ENCODE measurements at places on chromosomes 7 and 10.
A peak's percentile ranks its signal among the peaks of the same experiment; 100 is the strongest.

DNA sequence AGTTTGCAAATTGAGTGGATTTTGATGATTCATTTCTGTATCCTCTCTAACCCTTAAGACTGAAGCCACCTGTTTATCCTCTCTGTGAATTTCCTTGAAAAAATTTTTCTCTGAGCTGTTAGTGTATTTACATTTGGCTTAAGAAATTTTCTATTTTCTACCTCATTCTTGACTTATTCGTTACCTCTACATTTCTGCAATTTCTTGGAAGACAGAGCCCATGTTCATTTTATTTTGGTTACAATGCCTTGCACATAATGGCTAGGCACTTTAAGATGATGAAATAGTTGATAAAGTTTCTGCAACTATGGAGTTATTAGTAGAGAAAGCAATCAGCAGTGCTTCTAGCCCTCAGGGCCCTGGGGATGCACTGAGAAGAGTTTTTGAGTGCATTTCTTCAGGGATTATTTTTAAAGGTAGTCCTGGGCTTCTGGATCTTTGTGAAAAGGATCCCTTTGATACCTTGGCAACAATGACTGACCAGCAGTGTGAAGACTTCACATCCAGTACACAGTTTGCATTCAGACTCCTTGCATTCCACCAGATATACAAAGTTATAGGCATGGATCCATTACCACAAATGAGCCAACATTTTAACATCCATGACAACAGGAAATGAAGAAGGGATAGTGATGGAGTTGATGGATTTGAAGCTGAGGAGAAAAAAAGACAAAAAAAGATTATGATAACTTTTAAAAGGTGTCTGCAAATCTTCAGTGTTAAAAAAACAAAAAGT, 68.2 kb downstream of the CH25H start:
- DNase-seq: no peak

DNA sequence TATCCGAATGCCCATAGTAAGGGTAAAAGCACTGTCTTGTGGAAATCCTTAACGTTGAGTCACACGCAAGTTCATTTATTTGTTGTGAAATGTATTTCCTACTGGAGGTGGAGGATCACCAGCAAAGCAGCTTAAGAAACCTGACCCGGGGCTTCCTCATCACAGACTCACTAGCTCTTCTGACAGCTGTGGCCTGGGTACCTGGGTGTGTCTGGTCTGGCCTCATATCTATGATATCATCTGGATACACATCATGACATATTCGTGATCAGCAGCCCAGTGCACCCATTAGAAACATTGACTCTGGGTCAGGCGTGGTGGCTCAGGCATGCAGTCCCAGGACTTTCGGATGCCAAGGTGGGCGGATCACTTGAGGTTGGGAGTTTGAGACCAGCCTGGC, 8.8 kb downstream of the DRGX start:
- DNase-seq: no peak

- no peak for DNase-seq
Observed at GRCh38 chr10:129094861-129095260, 372.2 kb upstream of the MGMT start.

GRCh38 chr10:90286941-90287340, 570.9 kb downstream of the HTR7 start:
- DNase-seq: no peak

GRCh38 chr10:45473126-45473525, 99.1 kb downstream of the ALOX5 start:
- no peak for DNase-seq

DNA sequence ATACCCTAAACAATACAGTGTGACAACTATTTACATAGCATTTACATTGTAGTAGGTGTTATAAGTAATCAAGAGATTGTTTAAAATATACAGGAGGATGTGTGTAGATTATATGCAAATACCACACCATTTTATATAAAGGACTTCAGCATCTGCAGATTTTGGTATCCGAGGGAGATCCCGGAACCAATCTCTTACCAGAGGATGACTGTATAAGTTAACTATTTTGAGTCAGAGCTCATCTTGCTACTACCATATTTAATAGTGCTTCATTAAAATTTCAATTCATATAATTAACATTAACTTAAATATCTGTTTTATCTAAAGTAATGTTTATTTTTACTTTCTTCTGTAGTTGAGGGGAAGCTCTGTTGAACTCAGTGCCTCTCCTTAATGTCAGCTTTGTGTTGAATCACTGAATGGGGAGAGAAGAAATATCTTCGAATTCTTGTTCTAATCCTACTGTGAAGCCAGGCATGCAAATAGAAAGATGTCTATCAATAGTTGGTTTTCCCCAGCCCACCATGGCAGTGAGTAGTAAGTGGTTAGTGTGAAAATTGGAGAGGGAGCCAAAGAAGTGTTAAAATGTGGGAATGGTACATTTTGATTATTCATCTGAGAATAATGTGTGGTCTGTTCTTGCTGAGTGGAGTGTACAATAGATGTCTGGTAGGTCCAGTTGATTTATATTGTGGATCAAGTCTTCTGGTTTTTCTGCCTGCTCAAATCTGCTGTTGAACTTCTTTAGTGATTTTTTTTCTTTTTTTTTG, 90.1 kb upstream of the CYP26C1 start:
- DNase-seq: no peak

- DNase-seq: no peak
Observed at GRCh38 chr10:78616125-78616695, 452.6 kb upstream of the ZMIZ1 start.

GRCh38 chr10:12927896-12928295, 73.6 kb downstream of the CCDC3 start:
- DNase-seq: no peak

DNA sequence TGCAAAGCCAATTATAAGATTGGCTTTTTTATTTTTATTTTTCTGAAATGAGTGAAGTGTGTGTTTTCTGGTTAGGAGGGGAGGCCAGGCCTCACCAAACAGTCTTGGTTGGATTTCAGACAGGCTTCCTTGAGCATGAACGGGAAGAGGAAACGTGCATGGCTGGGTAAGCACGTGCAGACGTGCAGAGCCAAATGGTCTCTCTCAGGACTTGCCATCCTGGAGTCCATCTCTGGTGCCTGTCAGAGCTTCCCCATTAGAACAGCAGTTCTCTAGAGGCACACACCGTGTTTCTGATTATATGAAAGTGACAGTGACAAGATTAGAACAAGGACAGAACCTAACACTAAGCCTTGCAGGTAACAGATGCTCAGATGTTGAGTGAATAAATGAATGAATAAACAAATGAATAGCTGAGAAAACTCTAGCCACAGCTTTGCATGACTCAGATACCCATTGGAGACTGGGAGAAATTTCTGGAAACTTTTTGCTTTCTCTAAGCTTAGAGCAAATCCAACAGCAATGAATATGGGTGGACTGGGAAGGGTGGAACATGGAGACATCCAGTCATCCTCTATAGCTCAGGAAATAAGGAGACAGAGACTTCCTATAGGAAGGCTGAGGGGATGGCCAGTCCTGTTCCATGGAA, 11.8 kb upstream of the CALD1 start:
- no peak for DNase-seq

- no peak for DNase-seq
Observed at GRCh38 chr7:1407892-1408291, 51.4 kb downstream of the MICALL2 start.

- DNase-seq: no peak
Observed at GRCh38 chr10:32971536-32972091, 13.6 kb upstream of the ITGB1 start.

- peak; percentile 16 for DNase-seq
Observed at GRCh38 chr10:73159038-73159648, 8.7 kb downstream of the ECD start.

DNA sequence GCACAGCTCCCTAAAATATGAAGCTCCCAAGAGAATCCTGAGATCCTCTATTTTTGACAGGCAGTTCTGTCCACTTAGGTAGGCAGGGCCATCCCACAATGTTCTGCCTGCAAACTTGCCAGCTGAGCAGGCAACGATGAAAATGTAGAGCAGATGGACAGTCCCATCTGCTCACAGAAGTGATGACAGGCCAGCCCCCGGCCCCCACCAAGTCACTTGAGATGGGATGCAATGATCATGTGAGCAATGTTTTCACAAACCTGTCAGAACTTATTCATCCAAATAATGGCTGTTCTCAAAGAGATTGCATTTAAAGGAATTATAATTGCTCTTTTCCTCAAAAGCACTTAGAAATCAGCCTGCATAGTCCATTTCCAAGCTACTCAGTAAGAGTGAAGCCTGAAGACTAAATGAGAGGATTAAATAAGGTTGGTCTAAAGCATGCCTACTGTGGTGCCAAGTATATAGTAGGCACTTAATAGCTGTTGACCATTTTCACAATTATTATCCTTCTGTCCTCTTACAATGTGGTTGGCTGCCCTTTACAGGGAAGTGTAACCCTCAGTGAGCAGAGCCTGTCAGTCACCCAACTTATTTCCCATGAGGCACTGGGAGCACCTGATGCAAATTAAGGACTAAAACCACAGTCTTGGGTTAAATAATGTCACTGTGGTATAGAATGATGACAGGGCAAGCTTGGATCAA, 301.2 kb downstream of the FGFR2 start:
- DNase-seq: no peak

DNA sequence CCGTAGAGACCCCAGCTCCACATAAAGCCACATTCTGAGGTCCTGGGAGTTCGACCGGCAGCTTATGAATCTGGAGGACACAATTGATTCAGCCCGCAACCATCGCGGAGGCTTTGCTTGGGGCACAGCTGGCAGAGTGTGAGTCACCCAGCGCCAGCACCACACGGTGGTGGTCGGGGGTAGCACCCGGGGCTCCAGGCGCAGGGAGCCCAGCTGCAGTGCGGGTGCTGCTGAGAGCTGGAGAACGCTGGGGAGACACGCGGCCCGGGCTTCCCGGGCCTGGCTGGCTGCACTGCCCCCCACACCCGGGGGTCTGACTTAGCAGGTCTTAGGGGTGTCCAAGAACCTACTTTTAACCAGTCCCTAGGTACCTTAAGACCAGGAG, 87.9 kb downstream of the PAXIP1 start:
- DNase-seq: no peak

DNA sequence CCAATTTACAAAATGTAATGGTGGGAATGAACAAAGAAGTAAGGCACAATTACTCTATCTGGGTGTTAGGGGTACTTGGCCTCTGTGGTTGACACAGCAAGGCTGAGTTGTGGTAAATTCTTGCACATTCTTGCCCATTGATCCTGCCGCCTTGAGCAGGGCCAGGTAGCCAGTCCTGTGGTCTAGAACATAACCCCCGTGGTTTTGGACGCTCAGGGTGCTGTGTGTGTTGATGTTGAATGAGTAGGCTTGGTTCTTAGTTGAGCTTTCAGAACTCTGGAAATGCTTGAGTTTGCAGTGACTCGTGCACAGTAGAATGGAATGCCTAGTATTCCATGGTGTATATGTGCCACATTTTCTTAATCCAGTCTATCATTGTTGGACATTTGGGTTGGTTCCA, 42.3 kb upstream of the CDHR3 start:
- DNase-seq: no peak

DNA sequence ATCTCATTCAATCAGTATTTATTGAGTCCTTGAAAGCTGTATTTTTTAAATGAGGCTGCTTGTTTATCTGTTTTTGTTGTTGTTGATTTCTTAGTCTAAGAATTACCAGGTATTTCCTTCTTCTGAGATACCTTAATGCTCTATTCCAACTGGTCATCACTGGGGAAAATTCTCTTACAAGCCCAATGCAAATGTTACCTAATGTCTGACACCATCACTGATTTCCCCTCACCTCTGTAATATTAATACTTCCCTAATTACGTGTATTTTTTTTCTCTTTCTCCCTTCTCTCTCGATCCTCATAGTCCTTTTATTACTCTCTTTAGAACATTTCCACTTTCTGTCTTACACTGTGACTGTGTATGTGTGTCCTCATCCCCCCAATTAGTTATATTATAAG, 13.9 kb downstream of the HDAC9 start:
- no peak for DNase-seq

- DNase-seq: no peak
Observed at GRCh38 chr7:80044796-80045195, 89.8 kb upstream of the GNAI1 start.

GRCh38 chr7:108335269-108335918, 120.8 kb downstream of the NRCAM start:
- DNase-seq: no peak

- no peak for DNase-seq
Observed at GRCh38 chr7:25870574-25870973, 281.4 kb upstream of the NFE2L3 start.

DNA sequence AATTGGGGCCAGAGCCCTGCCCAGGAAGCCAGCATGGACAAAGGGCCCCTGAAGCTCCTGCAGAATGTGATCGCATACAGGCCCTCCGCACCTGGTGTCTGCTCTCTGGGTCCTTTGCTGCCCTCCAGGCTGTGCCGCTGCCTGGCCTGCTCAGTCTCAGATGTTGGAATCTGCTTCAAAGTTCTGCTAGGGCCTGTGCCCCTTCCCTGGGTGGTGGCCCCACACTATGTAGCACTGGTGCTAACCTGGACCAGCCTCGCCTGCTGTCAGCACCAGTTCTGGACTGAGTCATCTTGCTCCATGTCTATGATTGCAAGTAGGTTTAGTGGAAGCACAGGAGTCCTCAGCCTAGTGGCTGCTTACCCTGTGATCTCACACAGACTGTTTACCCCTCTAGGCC, 6.3 kb downstream of the MAT1A start:
- no peak for DNase-seq

DNA sequence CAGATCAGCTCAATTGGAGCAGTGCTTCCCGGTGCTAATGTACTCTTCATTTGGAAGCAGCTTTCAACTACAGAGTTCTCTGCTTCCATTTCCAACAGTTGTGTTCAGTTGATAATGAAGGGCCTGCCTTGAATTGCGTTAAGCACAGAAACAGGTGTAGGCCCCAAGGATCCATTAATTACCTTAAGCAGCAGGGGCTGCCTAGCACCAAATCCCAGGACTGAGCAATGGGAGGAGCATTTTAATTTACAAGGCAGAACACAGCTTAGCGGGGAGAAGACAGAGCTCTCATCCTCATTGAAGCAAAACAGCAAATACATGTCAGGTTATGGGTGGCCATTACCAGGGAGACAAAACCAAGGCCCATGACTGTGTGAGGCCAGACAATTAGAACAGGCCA, 349.6 kb downstream of the TFEC start:
- no peak for DNase-seq

DNA sequence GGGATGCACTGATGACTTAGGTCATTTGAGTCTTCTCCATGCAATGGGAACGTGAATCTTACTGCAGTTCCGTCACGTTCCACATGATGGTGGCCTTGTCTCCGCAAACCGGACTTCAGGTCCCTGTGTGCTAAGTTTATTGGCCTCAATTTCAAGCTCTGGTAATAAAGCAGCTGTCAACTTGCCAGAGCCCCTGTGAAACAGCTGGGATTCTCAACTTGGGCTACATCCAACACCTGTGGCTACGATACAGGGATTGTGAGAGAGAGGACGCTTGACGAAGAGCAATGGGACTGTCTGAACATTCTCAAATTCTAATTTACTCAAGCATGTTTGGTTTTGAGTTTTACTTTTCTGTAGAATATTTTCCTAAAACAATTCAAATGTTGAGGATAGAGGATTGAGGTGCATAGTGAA, 174.2 kb downstream of the PTN start:
- DNase-seq: no peak

All from stimulated activated CD4-positive, alpha-beta T cell treated with anti-CD3 and anti-CD28 coated beads, Interleukin-15, amount 100 ng/mL, for 1 hour (primary cell).